ENCODE measurements at places on chromosomes 5 and 9.

DNA sequence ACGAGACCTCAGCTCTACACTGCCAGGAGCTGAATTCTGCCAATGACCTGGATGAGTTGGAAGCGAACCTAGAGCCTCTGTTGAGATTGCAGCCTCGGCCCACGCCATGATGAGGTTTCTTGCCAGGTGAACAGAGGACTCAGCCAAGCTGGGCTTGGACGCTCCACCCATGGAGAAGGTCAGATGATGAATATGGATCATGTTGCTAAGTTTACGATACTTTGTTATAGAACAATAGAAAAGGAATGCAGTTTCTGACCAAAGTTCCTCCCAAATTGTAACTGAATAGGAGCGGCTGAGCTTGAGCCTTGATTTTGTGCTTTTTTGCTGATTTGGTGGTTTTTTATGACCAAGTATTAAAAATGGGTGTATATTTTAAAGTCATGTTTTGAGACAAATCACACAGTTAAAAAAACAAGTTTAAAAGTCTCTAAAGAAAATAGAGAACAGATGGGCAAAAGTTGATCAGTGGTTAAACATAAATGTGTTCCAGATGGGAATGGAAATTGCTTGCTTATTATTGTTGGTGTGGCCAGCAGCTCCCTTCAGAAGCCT, 32.9 kb downstream of the ROPN1L start:
- DNase-seq: no peak

DNA sequence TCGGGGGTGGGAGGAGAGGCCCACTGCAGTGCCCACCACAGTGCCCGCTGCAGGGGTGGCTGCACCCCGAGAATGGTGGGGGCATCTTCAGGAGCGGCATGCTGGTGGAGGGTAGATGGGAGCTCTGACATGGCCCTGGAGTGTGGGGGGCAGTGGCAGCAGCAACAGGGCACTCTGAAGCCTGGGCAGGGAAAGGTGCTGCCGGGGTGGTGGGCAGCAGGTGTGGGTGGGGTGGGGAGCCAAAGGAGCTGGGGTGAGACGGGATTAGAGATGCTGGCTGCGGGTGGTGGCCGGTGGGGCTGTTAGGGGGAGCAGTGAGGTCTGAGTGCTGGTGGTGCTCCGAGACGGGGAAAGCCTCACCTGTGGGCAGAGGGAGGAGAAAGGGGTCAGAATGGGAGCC, 18.0 kb downstream of the FAM193B start:
- no peak for DNase-seq

- no peak for DNase-seq
Measured at GRCh38 chr5:95969651-95970358, 8.2 kb upstream of the ELL2 start.

DNA sequence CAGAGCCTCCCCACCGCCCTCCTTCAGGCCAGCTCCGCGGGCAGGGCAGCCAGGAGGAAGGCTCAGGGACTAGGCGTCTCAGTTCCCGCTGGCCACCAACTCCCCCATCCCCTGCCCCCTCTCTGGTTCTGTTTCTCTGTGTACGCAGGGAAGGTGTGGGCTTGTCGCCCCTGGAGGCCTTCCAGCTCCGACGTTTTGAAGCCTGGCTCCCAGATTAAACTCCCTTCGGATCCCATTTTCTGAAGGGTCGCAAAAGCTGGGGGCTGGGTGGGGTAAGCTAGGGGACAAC, 346 bp downstream of the ATOX1 start:
- DNase-seq: no peak

- DNase-seq: no peak
Measured at GRCh38 chr9:137580209-137580953, 1.7 kb upstream of the DPH7 start.

DNA sequence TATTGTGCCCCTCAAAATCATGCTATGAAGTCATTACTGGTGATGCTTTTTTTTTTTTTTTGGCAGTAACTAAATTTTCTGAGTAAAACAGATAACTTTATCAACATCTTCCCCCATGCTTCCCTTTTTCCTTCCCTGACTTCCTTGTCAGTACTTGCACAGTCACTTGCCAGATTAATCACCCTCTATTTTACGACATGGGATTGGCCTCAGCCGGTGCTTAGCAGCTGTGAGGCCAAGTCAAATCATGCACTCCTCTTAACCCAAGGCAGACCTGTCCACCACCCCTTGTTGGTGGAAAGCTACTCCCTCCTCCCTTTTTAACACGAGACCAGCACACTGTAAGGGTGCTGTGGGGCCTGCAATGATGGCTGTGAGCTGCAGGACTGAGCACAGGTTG, 118.0 kb upstream of the OTULINL start:
- DNase-seq: peak; percentile 41

DNA sequence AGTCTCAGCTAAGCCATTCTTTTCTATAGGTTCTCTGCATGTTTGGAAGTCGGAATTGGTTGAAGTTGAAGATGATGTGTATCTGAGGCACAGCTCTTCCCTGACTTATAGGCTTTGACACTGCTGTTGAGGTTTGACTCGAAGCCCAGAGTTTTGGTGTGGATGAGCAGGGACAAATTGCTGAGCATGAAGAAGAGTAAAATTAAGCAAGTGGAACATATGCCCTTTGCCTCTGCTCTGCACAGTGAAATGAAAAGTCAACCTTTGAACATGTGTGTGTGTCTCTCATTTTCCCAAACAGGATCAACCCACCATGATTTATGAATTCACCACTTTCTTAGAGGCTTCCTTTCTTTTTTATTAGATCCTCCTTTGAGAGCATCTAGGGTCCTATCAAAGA, 8.5 kb downstream of the HMHB1 start:
- DNase-seq: no peak

DNA sequence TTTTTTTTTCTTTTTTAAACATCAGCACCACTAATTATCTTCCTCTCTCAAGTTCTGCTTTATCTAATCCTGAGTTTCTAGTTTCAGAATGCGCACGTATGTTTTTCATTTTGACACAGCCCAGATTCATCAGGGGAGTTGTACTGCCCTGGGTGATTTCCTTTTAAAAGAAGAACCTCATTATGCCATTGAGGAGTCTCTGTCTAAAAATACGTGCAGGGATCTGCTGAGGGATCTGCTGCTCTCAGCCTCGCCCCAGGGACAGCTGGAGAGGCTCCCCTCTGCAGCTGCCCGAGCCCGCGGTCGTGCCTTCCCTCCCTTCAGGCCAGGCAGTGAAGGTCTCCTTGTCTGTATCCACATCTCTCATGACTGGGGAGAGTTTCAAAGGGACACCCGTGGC, 273.1 kb downstream of the ARHGEF28 start:
- DNase-seq: no peak

DNA sequence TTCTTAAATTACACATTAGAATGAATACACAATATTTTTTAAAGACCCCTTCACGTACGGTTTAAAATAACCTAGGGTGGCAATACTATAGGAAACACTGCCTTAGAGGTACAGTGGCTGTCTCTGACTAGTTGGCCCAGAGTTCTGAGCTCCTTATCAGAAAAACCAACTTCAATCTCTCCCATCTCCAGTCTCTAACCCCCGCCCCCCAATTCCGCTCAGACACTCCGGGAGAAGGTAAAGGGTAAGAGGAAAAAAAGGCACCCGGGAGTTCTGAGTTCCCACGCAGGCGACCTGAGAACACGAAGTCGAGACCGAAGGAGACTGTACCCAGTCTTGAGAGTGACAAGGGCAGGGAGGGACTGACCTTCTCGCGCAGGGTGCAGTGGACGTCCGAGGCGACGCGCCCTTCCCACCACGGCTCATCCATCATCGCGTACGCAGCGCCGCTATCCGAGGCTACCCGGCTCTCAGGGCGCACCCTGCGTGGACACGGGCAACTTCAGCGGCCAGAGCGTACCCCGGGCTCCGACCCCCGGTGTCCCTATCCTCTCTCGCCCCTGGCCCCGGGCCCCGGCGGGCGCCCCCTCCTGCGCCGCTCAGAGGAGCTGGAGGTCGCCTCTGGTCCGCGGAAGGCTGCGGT, 752 bp downstream of the CCNJL start:
- DNase-seq: no peak

DNA sequence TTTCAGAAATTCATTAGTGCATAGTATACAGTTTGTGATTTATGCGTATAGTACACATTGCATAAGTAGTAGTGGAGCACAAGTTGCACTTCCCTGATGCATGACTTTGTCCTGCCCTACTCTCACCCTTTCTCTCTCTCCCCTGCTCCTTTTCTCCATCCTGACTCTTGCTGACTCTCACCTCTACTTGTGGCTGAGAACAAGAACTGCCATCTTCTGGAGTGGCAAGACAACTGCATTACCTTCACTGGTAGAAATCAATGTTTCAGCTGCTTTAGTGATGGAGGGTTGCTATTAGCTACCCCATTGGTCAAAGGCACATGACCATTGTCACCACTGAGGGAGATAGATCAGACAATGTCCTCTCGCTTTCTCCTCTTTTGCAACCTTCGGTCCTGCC, 26.9 kb downstream of the SPEF2 start:
- no peak for DNase-seq

- DNase-seq: no peak
Measured at GRCh38 chr5:162497455-162497854, 429.9 kb downstream of the GABRG2 start.

DNA sequence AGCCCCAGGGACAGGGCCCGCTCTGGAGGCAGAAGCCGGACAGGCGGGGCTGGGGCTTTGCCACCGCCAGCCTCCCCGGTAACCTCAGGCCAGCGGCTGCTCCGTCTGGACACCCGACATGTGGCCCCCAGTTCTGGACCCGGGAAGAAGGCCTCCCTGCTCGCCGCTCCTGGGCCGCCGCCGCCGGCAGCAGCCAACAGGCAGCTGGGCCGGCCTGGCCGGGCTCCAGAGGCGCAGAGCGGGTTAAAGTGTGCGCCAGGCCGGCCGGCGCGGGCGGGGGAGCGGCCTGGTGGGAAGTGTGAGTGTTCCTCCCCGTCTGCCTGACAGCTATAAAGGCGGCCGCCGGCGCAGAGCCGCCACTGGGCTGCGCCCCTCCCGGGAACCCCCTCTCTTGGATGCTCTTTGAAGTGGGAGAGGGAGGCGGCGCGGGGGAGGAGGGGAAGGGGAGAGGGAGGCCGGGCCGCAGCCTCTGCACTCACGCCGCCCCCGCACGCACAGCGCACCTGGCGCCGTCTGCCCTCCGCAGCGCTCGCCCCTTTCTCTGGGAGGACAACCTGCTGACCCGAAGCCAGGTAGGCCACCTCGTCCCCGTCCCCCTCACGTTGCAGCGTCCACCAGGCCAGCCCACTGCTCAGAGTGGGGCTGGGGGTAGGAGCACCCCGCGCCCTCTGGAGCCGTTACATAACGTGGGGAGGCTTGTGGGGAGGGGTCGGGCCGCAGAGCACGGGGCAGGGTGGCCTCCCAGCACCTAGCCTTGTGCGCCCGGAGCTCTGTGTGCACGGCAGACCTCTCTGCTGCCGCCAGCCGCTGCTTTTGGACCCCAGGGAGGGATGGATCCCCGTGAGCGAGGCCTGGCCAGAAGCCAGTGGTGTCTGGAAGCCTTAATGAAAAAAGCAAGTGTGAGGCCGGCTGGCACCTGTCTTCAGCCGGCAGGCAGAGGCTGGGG, at the start of gene ADAMTSL2:
TSS of gene ADAMTSL2 (plus strand) at position 359 of the 946 bp plus-strand sequence. CDS start 2,009 bp downstream, outside the sequence.
- DNase-seq: peak; percentile 65

DNA sequence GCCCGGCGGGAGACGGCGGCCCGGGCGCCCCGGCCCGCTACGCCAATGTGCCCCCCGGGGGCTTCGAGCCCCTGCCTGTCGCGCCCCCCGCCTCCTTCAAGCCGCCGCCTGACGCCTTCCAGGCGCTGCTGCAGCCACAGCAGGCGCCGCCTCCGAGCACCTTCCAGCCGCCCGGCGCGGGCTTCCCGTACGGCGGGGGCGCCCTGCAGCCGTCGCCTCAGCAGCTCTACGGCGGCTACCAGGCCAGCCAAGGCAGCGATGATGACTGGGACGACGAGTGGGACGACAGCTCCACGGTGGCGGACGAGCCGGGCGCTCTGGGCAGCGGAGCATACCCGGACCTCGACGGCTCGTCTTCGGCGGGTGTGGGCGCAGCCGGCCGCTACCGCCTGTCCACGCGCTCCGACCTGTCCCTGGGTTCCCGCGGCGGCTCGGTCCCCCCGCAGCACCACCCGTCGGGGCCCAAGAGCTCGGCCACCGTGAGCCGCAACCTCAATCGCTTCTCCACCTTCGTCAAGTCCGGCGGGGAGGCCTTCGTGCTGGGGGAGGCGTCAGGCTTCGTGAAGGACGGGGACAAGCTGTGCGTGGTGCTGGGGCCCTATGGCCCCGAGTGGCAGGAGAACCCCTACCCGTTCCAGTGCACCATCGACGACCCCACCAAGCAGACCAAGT, 723 bp downstream of the SNX18 start:
- peak; percentile 45 for DNase-seq

DNA sequence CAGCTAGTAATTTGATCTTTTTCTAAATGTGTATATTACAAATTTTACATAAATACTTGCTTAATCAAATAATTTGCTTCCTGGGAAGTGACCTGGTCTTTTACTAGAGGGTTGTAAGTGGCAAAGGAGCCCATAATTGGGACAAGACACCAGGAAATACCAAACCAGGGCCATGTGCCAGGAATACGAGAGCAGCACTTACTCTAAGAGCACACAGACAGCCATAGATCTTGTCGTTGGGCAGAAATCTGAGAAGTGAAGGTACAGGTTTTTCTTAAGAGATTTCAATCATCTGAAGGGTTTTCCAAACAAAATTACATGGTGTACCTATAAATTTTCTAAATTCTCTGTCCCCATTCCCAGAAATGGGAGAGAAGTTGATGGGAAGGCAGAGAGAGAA, 179.3 kb downstream of the HINT1 start:
- DNase-seq: no peak

GRCh38 chr9:110874963-110875674, 163.2 kb downstream of the LPAR1 start:
- peak; percentile 26 for DNase-seq

- no peak for DNase-seq
Measured at GRCh38 chr5:75282581-75282980, 45.9 kb upstream of the ANKRD31 start.

DNA sequence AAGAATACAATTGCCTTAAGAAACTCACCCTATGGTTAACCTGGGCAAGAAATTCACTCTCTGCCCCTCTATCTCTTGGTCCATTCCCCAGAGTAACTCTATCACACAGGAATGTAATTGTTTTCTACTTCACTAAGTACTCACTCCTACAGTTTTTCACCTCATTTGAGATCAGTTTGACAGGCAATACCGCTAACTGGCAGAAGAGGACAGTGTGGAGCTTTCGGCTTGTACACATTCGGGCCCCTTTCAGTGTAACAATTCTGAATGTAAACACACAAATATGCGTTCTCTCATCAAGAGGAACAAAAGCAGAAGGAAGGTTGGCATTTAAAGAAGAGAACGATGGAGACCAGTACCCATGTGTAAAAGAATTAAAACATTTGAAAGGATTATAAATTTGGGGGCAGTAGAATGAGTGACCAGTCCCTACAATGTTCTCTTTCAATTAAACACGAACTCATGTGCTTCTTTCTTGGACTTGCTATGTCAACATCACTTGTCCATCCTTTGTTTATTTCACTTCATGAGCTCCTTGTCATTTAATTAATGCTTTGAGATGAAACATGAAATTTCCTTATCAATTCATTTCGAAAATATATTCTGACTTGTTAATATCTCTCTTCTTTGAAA, 188.5 kb upstream of the GRAMD2B start:
- DNase-seq: no peak

- DNase-seq: no peak
Measured at GRCh38 chr5:111933086-111933485, 176.1 kb upstream of the NREP start.
